ENCODE measurements at places on chromosomes 7 and 10.
A peak's percentile ranks its signal among the peaks of the same experiment; 100 is the strongest.

DNA sequence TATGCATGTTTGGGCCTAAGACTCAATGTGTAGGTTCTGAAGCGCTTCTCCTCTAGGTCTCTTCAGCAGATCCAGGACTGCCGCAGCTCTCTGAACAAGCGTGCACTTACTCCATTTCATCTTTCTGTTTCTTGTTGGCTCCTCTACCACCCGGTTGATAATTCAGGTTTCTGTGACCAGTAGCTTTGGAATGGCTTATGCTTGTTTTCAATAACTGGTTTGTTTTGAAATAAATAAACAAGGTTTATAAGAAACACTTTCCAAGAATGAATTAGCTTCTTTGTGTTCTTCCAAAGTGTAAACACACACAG is 1.5 kb downstream of the MDFIC start:
- DNase-seq, result no peak

DNA sequence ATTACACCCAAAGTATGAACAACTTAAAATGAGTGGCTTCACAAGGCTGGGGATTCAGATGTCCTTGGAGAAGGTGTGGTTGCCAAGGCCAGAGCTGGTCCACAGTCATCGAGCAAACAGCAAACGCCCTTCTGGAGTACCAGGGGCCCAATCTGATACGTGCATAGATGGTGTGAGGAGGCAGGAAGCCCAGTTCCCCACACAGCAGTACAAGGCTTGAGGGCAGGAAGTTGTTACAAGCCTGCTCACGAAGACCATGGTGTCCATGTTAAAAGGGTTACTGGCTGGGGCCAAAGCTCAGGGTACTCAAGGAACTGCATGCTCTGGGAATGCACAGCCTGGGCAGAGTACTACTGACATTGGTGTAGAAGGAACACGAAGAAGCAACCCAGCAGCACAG is 4.6 kb upstream of the ANKRD26 start:
- DNase-seq, result no peak

DNA sequence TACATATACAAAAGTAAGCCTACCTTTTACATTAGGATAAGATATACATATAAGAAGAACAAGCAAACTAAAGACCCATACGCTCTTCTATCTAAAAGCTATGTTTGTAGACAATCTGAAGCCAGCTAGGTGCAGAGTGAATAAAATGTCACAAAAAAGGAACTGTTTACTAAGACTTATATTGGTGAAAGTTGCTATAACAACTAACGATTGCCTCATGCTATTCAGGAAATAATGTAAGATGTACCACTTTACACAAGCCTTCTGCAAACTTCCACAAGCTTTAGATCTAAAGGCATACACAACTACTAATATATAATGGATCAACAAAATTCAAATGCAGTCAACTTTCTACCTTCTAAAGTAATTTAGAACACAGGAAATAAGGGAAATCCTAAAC is 175.1 kb downstream of the SRPK2 start:
- no peak for DNase-seq

GRCh38 chr7:21945454-21946221 is at the start of gene CDCA7L:
Gene CDCA7L, minus strand, starts transcription at chr7:21945899. Its CDS starts 95 bp downstream, at chr7:21945804.
- peak; percentile 87 for DNase-seq

- peak; percentile 77 for DNase-seq
Measured at GRCh38 chr7:5629941-5630340, 151.5 kb downstream of the RNF216 start.

DNA sequence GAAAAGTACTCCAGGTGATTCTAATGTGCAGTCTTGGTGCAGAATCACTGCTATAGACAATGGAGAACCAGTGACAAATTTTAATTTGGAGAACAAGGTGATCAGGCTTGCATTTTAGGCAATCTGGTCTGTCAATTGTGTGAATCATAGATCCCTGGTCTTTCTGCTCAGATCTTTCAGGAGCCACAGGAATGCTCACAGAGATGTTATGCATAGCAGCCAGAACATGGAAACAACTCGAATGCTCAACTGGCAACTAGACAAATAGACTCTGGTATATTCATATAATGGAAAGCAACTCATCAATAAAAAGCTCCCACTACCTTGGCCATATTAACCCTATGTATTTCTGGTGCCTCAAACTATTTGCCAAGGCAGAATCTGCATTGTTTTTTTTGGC is 209.1 kb downstream of the PHF14 start:
- DNase-seq, result no peak

GRCh38 chr10:49053053-49053997 is 62.0 kb downstream of the VSTM4 start:
- peak; percentile 81 for DNase-seq

DNA sequence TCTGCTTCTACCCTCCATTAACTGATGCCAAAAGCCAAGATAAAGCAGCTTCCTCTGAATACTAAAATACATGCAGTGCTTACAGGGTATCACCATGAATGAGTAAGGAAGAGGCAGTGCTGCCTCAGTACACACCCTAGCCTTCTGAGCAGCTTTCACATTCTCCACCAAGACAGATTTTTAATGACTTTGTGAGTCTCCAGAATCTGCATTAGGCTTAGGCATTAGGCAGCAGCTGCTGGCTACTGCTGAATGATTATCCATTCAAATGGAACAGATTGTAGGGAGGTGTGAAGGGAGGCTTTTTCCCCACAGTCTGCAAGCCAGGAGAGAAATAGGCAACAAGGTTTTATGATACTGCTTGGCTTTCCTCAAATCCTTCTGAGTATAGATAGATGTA is 1226.7 kb upstream of the LRRN3 start:
- no peak for DNase-seq

GRCh38 chr10:22927661-22928403 is at the start of gene ARMC3:
Gene ARMC3, plus strand, starts transcription at chr10:22928053. Its CDS starts 3,944 bp downstream, at chr10:22931997.
- peak; percentile 51 for DNase-seq

- no peak for DNase-seq
Measured at GRCh38 chr7:90238583-90238982, 6.4 kb upstream of the CFAP69 start.

DNA sequence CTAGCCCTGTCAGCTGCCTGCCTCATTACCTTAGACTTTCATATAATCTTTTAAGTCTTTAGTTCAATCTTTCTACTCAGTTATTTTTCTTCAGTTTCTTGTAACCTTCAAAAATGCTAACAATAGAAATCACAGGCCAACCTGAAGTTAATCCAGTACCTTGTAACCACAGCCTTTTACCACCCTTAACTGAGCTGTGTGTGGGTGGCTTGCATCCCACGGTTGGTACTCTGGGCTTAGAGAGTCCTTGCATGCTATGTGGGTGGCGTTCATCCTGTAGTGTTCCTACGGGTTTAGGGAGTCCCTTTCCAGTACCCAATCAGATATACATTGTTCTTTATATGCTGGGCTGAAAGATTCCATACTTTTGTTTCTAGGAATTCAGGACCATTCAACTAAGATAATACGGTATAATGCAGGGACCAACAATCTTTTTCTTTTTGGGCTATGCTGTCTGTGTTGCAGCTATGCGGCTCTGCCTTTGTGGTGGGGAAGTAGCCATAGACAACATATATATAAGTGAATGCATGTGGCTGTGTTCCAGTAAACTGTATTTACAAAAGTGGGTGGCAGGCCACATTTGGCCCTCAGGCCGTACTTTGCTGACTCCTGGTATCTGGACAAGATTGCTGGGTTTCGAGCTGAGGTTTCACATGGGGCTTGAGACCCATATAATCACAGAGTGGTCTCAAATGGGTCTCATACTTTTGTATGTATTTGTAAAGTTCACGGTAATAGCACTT is 280.8 kb upstream of the LRGUK start:
- DNase-seq, result no peak

- no peak for DNase-seq
Measured at GRCh38 chr7:4959306-4959705, 319 bp upstream of the MMD2 start.

- DNase-seq, result no peak
Measured at GRCh38 chr7:3463696-3464095, 162.6 kb downstream of the SDK1 start.

GRCh38 chr7:92963566-92963965 is 127.2 kb upstream of the CDK6 start:
- no peak for DNase-seq

- no peak for DNase-seq
Measured at GRCh38 chr10:115956225-115957011, 316.6 kb downstream of the GFRA1 start.

- no peak for DNase-seq
Measured at GRCh38 chr10:19826712-19827111, 10.5 kb downstream of the PLXDC2 start.

- DNase-seq, result no peak
Measured at GRCh38 chr10:130357951-130358350, 221.8 kb downstream of the GLRX3 start.

- peak; percentile 16 for DNase-seq
Measured at GRCh38 chr7:25786936-25787335, 365.1 kb upstream of the NFE2L3 start.

DNA sequence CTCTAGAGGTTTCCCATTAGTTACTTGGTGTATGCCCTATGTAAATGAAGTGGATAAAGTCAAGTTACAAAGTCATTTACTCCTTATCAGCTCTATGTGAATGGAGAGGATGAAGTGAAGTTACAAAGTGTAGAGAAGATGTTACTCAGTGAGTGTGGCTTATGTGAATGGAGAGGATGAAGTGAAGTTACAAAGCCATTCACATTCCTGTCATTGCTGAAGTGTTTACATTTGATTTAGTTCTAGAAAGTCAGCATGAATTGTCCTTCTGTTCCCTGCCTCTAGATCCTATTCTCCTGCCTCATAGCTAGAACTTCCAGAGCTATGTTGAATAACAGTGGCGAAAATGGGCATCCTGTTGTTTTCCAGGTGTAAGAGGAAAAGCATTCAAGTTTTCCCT is 880.1 kb downstream of the DNAJB9 start:
- no peak for DNase-seq

- DNase-seq, result no peak
Measured at GRCh38 chr10:103614306-103615158, 121.0 kb downstream of the NEURL1 start.

- DNase-seq, result no peak
Measured at GRCh38 chr10:110808615-110809014, 63.1 kb upstream of the PDCD4 start.

DNA sequence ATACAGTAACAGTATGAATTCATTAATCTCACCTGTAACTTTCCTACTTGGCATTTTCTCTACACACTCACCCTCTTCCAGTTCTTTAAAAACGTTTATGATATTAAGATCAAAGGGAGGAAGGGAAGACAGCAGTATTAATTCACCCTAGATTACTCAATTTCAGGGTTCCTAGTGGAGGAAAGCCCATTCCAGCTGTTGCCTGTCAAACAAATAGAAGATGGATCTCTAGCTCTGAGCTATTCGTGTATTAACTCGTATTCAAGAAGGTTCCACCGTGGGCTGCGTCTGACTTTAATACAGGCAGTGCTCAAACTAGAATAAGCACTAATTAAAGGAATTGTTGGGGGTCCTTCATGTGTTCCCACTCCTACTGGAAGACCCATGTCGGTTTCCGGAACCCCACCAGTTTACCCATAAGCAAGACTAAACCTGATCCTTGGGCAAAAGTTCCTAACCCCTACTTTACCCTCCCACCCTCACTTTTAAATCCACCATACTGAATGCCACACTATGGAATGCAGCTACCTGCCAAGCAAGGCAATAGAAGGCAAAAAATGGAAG is 2.1 kb downstream of the NANOS1 start:
- DNase-seq, result peak; percentile 22

DNA sequence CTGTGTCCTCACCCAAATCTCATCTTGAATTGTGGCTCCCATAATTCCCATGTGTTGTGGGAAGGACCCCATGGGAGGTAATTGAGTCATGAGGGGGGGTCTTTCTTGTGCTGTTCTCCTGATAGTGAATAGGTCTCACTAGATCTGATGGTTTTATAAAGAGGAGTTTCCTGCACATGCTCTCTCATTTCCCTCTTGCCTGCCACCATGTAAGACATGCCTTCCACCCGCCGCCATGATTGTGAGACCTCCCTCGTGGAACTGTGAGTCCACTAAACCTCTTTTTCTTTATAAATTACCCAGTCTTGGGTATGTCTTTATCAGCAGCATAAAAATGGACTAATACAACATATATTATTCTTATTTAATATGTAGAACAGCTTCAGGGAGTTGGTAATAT is 29.0 kb upstream of the MTPN start:
- no peak for DNase-seq

- no peak for DNase-seq
Measured at GRCh38 chr10:44284198-44285084, 100.5 kb downstream of the CXCL12 start.

DNA sequence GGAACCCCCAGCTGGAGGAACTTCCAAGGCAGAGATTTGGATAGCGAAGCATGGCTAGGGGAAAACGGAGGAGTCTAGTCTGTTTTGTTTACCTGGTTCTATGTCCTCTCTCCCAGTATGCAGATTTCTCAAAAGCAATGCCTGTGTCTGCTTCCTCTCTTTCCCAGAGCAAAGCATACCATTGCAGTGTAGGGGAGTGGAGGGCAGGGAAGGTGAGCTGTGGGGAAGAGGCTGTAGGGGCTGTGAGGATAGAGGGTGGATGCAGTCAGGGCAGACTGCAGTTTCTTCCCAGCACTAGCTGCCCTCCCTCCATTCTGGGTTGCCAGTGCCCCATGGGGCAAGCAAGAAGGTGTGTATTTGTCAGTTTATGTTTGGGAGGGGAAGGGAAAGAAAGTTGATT is 16.9 kb upstream of the TSPAN14 start:
- no peak for DNase-seq

DNA sequence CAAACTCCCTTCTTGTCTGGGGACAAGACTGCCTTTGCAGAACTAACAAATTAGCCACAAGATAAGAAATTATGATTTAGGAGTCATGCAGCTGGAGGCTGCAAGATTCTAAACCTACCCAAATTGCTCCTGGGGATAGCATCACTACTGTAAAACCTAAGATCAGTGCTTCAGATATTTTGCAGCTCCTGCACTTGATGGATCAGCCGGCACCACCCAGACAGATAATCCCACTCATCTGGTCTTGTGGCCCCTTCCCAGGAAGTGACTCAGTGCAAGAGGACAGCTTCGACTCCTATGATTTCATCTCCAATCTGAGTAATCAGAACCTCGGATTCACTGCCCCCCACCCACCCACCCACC is 181.9 kb downstream of the AKR1D1 start:
- no peak for DNase-seq

GRCh38 chr10:69576334-69577011 is 3.3 kb upstream of the NEUROG3 start:
- DNase-seq, result no peak

DNA sequence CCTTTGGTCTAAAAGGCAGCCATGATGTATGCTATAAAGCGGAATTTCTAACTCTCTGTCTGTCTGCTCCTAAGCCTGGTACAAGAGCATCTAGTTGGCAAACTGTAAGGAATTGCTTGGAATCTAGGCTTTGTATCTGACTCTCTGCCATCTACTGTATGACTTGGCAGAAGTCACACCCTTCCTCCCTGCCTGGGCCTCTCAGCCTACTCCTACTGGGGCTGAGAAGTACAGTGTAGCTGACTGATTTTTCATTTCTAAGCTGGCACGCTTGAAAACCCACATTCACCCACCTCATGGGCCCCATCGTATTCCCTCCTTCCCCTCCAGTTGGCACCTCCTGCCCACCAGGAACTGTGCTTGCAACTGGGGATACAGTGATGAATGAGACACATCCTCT is 435.2 kb downstream of the PLXNA4 start:
- no peak for DNase-seq

DNA sequence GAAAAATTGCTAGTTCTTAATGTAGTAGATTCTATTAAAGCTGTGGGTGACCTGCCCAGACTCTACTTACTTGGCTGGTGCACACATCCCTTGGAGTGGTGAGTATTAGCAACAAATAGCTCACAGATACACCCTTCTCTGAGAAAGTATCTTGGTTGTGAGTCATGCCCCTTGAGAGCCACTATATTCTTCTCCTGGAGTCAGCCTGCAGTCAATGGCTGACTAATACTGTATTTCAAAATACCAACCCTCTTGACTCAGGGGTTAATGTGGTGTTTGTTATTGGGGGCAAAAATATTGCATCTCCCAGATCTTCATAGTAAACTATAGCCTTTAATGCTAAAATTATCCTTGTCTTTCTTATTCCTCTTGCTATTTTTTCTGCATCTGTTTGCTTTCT is 354.9 kb downstream of the BMPER start:
- peak; percentile 76 for DNase-seq

Data from myocyte (in vitro differentiated cells).